Adrenal gland (tissue), 19 donors: ENCODE measurements at places on chromosomes 2 and 18.

DNA sequence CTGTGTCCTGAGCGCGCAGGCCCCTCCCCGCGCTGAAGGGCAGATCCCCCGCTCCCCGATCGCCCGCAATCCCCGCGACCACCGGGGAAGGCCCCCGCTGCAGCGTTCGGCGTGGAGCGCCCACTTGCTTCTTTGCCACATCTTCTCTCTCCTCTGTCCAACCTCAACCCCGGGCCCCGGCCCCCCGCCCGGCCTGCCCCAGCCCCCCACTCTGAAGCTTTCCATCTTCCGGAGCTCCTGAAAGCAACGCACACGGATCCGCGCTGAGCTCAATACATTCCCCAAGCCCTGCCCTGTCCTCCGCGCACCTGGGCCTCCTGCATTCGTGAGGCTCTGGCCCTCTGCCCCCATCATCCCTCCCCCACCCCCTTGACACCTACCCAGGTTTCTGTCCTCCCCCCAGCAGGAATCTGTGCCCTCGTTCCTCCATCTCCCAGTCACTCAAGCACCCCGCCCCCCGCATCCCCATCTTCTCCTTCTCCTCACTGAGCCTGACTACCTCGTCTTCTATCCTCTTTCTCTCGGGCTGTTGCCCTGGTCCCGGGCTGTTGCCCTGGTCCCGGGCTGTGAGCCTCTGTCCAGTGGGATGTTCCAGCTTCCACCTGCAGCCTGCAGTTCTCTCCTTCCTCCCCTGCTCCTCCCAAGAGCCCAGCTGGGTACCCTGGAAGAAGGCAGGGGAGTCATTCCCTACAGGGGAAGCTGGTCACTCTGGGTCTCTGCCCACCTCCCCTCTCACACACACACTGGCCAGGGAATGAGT is 7.8 kb downstream of the SPEG start:
- DNase-seq, result no peak

- no peak for DNase-seq
Observed at GRCh38 chr2:24915175-24915574, 4.9 kb downstream of the ADCY3 start.

- DNase-seq, result no peak
Observed at GRCh38 chr2:64945973-64946768, 43.0 kb upstream of the SLC1A4 start.

DNA sequence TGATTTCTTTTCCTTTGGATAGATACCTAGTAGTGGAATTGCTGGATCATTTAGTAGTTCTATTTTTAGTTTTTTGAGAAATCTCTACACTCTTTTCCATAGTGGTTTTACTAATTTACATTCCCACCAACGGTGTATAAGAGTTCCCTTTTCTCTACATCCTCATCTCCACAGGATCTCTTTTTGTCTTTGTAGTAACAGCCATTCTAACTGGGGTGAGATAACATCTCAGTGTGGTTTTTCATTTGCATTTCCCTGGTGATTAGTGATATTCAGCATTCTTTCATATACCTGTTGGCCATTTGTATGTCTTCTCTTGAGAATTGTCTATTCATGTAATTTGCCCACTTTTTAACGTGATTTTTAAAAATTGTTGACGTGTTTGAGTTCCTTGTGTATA is 13.8 kb downstream of the RFTN2 start:
- DNase-seq, result no peak

- no peak for DNase-seq
Observed at GRCh38 chr18:58297198-58297597, 253.2 kb downstream of the NEDD4L start.

DNA sequence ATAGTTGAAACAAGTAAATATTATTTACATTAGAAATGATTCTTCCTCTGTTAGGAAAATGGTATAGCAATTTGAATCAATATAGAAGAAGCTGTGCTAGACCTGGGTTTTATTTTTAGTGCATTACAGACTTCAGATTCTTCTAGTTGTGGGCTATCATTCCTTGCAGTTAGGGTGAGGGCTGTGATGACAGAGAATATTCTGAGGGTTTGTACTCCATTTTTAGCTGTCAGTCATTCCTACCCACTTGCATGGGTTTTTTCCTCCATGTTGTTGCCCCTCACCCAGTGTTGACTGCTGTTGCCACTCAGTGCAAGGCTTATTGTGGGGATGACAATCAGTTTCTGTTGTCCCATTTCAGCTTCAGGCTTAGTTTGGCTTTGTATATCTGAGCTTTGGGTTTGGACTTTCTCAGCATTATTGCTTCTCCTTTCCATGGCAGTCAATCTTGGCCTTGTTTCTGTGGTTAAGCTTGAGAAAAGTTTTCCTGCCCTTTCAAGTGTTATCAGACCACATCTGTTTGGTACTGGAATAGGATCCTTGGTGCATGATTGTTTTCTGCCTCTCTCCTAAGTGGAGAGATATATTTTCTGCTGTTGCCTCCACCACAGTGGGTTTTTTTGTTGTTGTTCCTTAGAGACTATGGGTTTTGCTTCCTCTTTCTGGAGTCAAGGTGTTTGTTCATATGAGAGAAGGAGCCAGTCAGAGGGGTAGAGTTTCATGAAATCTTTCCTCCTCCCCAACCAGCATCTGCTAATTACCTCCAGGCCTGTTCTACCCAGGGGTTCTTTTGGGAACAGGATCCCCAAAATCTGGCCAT is 312.7 kb upstream of the CWC22 start:
- no peak for DNase-seq

- DNase-seq, result no peak
Observed at GRCh38 chr2:45726188-45726587, 74.7 kb downstream of the PRKCE start.
